Germinal center (tissue), 1 donor: ENCODE measurements at places on chromosomes 11 and 22.

DNA sequence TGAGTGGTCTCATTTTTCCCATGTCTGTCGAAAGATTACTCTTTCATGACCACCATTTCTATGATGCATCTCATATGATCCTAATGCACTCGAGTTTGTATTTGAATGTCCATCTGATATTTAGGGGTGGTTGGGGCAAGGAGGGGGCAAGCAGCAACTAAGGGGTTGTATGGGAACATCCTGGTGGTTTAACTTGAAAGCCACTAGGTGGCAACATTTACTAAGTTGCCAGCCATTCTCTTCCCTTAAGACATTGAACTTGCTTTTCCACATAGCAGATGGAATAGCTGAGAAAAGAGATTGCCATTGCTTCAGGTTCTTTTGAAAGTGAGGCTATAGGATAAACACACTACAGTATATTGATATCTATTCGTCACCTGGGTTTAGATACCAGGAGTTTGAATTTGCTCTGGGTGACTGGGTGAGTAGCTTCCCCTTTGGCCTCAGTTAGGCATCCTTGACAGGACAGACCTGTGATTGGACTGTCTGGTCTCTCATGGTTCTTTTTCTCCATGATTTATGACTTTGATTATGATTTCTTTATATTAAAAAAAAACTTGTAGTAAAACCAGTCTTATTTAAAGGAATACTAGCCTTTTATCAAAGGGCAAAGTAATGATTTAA is 32.4 kb downstream of the NF2 start:
- peak; percentile 36 for DNase-seq

DNA sequence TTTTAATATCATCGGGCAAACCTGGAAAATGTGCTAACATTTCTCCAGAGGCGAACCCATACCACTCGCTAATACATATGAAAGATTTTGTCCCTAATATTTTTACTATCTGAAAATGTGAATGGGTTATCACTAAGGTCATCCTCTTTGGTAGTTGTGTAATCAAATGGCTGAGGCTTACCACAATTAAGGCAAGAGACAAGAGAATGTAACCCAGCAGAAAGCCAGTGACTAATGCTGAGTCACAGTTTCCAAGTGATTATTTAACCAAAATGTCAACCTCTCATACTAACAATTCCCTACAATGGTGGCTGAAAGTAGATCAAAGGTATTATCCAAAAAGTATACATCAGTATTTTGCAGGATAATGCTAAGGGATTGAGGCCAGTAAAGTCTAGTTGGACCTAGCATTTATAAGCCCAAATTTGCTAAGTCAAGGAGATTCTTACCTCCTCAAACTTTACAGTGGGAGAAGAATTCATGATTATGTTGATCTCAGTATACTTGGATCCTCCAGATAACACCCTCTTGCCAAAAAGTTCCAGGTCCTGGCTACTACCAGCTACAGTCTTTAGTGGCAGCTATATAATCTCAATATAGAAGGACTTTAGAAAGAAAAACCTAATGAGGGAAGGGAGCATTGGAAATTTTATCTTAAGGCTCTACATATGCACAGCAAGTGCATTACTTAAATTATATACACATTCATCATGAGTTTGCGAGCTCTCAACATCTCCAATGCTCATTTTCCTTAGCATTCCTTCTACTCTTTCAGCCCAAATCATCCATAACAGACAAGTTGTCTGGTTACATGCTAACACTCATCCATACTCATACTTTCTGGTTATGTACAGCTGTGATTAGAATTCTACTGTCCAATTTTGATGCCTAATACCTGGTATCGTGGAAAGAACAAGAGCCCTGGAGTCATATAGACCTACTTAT is 25.4 kb downstream of the SIK3 start:
- no peak for DNase-seq

DNA sequence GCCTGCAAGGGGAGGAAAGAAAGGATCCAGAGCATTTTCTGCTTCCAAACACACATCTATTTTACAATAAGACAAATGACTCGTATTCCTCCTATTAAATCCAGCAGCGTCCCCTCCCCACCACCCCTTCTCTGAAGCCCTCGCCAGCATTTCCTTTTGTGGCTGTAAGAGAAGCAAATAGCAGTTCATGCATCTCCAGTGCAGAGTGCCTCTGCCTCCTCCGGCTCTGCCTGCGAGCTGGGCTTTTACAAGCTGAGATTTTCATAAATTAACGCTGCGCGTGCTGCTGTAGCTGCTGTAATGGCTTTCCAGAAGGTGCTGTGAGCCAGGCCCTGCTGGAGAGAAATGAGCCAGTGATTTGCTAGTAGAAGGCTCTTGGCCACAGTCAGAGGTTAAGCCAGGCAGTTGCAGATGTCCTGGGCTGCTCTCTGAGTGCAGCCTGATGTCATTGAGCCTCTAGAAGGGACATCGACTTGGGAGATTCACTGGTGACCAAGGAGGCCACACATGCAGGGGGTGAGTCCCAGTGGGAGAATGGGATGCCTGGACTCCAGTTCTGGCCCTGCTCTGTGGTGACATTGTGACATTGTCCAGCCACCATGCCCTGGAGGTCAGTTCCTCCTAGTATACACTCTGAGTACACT is 134.5 kb upstream of the NAV2 start:
- DNase-seq, result no peak

DNA sequence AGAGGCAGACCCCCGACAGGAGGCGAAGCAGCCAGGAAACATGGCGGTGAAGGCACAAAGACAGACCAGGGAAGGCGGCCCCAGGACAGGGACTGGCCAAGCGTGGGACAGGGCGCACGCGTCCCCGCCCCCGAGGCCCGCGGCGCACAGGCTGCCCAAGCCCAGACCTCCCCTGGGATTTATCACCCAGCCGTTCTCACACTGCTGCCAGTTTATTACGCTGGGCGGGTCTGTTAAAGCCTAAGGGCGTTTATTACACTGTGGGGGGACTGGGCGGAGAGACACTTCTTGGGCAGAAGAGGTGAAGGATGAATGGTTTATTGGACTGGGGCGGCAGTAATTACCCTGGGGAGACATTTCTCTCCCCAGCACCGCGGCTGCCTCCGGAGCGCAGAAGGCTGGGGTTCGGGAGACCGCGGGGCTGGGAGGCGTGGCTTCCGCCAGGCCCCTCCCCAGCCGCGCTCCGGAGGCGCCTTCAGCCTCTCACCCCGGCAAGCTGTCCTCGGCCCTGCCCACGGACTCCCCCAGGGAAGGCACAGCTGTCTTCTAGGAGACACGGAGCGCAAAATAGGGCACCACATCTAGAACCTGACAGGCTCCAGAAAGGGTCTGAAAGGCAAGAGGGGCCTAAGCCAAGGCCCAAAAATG is 47.1 kb downstream of the SLC22A12 start:
- DNase-seq, result peak; percentile 49

- DNase-seq, result no peak
These were observed 50.5 kb downstream of the SCUBE1 start for GRCh38 chr22:43292630-43293018.

GRCh38 chr22:28187612-28188011 is 268.6 kb upstream of the PITPNB start:
- DNase-seq, result no peak
